ENCODE measurements at places on chromosomes 12 and 14.

- no peak for DNase-seq
Measured at GRCh38 chr14:65958664-65959562, 527.3 kb upstream of the CCDC196 start.

GRCh38 chr14:65813760-65814384 lies 401.3 kb downstream of the FUT8 start:
- DNase-seq, result no peak

GRCh38 chr14:46279776-46280175 lies 371.8 kb downstream of the RPL10L start:
- no peak for DNase-seq

DNA sequence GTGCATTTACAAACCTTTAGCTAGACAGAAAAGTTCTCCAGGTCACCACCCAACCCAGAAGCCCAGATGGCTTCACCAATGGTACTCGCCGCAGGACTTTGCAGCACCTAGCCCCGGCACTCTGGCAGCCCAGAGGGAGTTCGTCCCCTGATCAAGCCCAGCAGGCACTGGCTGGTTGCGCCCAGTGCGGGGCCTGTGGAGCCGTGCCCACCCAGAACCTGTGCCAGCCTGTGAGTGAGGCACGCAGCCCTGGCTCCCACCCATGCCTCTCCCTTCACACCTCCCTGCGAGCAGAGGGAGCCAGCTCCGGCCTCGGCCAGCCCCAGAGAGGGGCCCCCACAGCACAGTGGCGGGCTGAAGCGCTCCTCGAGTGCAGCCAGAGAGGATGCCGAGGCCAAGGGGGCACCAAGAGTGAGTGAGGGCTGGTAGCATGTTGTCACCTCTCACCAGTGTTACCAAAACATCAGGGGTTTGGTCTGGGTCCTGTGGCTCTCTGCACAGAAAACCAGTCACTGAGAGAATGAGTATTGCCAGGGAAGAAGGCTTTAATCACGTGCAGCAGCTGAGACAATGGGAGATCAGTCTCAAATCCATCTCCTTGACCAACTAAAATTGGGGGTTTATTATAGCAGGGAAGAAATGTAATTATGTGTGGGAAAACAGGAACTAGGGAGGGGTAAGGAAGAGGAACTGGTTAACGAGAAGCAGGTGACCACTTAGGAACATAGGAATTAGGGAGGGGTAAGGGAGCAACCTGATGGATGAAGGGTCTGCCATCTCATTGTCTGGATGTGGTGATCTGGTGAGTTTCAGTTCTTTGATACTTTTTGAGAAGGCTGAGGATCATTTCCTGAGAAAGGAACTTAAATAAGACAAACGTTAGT lies 151.3 kb downstream of the NUBPL start:
- DNase-seq, result no peak

Measured in stimulated activated CD4-positive, alpha-beta T cell treated with anti-CD3 and anti-CD28 coated beads, TNF-alpha, amount 100 ng/mL, for 24 hours (primary cell).